Activated T-helper 2 cell treated with anti-CD3 and anti-CD28 coated beads, Interferon-gamma antibody, Interleukin-2, Interleukin-4, amounts not matched to agents 10 μg/mL and 5 μg/mL and 100 μg/mL, durations not matched to agents 14 hours and 24 hours and 36 hours (primary cell): ENCODE measurements at places on chromosomes 1 and 21. TPM values are rescaled to one million over a fixed set of nuclear protein-coding genes. Genes with fewer than 3 reads are reported as not detected.

USP21 gene
- 31.9 and 33.0 TPM in 2 replicates for total RNA-seq

- DNase-seq, result no peak
Measured at GRCh38 chr1:58964428-58964827, 180.6 kb upstream of the JUN start.

- no peak for DNase-seq
Measured at GRCh38 chr1:155026588-155026987, 7.0 kb downstream of the DCST2 start.

GRCh38 chr1:180250883-180251509, 20.9 kb downstream of the LHX4 start:
- no peak for DNase-seq

DNA sequence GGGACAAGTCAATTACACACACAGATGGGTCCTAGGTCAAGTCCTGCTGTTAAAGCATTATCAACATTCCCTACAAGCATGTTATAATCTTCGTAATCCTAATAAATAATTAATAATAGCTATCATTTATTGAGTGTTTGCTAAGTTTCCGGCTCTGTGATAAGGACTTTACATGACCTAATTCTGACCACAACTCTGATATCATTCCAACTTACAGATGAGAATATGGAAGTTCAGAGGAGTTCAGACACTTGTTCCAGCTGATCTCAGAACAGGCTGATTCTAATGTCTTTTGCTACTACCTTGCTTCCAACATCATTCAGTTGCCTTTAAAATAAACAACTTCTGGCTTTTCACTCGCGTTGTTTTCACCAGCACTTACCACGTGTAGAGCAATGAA, 770.1 kb upstream of the CXADR start:
- no peak for DNase-seq

DNA sequence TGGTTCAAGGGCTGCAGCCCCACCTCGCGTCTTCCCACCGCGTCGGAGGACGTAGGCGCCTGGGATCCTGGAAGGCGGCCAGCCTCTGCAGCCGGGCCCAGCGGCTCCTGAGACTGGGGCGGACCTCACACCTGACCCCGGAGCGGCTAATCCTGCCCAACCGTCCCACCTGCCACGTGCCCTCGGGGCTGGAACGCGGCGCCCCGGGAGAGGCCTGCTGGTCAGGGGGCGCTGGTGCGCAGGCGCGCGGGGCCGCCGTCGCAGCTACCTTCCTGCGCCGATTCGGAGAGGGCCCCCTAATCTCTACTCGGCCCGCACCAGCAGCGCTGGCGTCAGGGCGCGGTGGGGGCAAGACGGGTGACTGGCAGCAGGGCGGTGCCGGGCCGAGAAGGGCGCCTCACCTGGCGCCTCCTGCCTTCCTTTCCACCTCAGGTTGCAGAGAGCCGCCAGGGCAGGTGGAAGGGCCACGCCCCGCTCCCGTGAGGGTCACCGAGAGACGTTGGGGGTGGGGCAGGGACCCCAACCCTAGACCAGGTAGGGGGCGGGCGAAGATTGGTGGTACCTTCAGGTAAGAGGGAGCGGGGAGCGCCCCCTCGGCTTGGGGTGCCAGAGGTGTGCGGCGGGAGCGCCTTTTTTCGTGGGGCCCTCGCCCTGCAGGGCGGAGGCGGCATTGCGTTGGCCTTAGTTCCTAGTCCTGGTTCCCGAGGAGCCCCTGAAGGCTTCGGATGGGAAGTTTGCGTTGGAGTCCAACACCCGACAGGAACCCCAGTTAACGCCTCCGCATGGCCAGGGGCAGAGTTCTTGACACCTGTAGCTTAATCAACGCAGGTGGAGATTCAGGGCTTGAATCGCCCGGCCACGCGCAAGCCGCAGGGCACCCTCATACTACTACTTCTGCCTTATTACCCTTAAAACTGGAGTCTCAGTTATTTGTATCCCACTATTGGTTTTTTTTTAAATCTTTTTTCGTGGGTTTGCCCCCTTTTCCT, at the start of gene TDRD5:
Gene TDRD5 (plus strand): TSS at position 241 of the 989 bp plus-strand sequence. CDS start 784 bp downstream, outside the sequence.
- no peak for DNase-seq

- DNase-seq, result no peak
Measured at GRCh38 chr1:185284116-185284515, 32.9 kb downstream of the IVNS1ABP start.

RYR2 gene
- 8.7 and 8.8 TPM in 2 replicates for total RNA-seq

GRCh38 chr1:245301162-245301580, 146.4 kb downstream of the KIF26B start:
- DNase-seq, result no peak

- no peak for DNase-seq
Measured at GRCh38 chr21:42063191-42063570, 7.9 kb upstream of the UMODL1 start.

CADM3 gene
- not detected in 2 replicates for total RNA-seq

DISP3 gene
- 0.23 and 0.46 TPM in 2 replicates for total RNA-seq

FAM167B gene
- 0.78 and 0.80 TPM in 2 replicates for total RNA-seq

KRTAP10-3 gene
- total RNA-seq, result not detected in 2 replicates

DNA sequence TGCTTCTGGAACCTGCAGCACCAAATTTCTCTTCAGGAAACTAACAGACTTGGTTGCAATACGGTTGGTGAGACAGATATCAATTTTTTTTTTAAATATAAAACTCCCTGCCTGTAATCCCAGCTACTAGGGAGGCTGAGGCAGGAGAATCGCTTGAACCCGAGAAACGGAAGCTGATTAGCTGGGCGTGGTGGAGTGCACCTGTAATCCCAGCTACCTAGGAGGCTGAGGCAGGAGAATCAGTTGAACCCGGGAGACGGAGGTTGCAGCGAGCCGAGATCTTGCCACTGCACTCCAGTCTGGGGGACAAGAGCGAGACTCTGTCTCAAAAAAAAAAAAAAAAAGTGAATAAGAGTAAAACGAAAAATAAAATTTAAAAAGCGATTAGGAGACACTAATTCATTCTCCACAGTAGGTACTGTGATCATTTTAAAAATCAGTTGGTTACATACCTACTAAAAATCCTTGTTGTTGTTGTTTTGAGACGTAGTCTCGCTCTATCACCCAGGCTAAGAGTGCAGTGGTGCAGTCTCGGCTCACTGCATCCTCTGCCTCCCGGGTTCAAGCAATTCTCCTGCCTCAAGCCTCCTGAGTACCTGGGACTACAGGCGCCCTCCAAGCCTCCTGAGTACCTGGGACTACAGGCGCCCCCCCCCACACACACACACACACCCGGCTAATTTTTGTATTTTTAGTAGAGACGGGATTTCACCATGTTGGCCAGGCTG, 796 bp upstream of the RBM8A start:
- DNase-seq, result no peak

DNA sequence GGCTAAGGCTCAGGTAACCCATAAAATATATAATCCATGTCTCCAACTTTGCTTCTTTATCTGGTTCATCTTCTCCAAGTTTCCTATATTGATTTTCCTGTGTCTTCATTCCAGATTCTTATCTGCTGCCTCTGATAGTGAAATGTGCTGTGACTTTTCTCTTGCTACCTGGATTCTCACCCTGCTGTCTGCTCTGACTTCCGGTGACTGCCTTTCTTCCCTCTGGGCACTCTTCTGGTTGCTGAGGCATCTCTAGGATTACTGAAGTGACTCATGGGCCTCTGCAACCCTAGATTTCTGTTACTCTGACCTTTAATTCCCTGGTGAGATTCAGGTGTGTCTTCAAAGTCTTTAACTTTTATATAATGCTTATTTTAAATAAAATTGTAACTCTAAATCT, 46.9 kb downstream of the GIPC2 start:
- no peak for DNase-seq

- DNase-seq, result no peak
Measured at GRCh38 chr1:29129916-29130315, 6.2 kb upstream of the TMEM200B start.
